ENCODE measurements at places on chromosomes 3 and 15.

GRCh38 chr3:158381262-158381868 is 189.6 kb upstream of the MLF1 start:
- DNase-seq = no peak

DNA sequence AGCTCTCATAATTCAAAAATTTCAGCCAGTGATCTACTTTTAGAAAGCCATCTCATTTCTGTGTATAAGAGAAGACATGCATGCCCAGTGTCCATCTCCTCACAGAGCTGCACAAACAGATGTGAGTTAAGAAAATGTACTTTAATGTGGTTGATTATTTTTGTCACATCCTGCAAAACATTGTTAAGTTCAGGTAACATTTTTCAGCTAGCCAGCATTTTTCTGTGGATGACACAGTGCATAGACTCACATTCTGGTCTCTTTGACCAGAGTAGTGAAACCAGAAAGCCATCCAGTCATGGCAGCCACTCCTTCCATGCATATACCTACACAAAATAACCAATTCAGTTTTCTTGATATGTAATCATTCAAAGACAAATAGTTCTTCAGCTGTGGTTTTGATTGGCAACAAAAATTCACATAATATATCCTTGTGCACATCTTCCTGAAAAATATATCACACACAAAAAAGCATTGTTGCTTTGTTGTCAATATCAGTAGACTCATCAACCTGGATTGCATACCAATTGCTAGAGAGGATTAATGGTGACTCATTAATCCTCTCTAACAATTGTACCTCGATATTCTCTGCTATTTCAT is 2.1 kb upstream of the PLSCR1 start:
- no peak for DNase-seq

GRCh38 chr15:42929306-42929848 is 8.8 kb upstream of the TTBK2 start:
- no peak for DNase-seq

DNA sequence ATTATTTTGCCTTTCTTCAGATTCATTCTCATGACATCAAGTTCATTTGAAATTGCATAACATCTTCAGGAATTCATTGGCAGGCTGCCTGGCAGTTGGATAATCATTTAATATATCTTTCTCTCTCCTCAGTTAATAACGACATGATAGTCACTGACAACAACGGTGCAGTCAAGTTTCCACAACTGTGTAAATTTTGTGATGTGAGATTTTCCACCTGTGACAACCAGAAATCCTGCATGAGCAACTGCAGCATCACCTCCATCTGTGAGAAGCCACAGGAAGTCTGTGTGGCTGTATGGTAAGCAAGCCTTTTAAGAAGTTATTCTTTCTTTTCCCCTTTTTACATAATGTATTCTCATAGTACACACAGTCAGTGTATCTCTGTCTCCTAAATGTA is 38.2 kb downstream of the TGFBR2 start:
- no peak for DNase-seq

GRCh38 chr3:107124885-107125284 is 252.4 kb upstream of the CCDC54 start:
- DNase-seq = no peak

GRCh38 chr15:33135355-33135781 is 59.1 kb downstream of the FMN1 start:
- DNase-seq = no peak

- DNase-seq = no peak
Observed at GRCh38 chr15:72722071-72722696, 36.2 kb downstream of the BBS4 start.

DNA sequence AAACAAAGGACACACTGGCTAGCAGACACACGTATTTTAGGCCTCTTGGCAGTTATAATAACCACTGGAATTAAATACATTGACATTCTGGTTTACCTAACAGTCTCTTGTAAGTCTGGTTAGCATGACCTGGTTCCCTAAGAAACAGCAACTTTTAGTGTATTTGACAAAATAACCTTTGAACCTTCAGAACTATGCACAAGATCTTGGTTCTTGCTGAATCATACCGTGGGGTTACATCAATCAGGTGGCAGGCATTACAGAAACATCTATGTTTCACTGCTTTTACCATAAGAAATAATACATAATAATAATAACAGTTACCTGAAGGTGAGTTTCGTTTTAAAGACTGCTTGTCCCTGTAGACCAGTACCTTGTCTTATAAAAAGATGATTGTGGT is 18.8 kb downstream of the LEO1 start:
- DNase-seq = no peak

DNA sequence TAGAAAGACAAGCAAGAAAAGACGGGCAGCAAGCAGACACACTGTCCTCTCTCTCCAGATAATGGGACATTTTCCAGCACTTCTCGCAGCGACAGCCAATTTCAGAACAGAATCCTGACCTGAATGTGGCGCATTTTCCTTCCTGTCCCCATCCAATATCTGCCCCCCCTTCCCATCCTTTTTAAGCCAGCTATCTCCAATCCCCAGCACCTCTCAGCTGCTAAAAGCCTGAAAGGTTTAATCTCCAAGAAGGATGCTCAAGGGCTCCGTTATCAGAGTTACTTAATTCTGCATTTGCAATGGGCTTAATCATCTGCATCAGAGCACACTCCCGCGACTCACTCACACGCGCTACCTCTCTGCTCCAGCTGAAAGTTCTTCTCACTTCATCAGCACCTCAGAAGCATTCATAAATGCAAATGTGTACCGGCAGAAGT is 50.5 kb downstream of the SRGAP3 start:
- DNase-seq = no peak

GRCh38 chr3:147141516-147142288 is 264.6 kb downstream of the ZIC4 start:
- no peak for DNase-seq

DNA sequence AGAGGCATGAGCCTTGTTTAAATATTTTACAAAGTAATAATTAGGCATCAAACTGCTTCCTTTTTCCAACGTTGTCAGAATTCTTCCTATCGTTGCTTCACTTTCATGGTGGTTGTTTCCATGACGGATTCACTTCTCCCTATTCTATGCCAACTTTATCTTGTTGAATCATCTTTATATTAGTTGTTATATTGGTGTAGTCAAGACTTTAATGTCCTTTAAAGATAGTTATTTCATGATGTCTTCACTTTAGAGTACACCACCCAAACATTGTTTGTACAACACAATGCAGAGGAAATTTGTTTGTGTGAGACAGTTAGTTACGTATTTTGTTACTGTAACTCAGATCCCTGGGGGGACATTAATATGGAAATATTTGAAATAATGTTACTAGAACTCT is 61.9 kb downstream of the CRYBG3 start:
- DNase-seq = no peak

GRCh38 chr3:156664831-156665178 is 9.6 kb upstream of the TIPARP start:
- no peak for DNase-seq

DNA sequence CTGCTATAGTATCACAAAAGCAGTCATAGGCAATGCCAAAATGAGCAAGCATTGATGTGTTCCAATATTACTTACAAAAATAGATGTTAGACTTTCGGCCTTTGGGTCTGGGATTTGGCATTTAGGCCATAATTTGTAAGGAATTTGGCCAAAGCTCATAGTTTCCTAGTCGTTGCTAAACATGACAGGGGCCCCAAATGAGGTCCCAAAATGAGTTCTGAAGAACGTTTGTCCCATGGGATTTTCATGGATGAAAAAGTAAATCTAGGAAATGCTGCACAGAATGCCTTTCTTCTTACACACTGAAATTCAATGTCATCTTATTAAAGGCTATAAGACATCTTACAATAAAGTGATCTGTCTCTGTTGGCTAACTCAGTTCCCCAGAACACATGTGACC is 456.0 kb downstream of the CNTN4 start:
- no peak for DNase-seq

DNA sequence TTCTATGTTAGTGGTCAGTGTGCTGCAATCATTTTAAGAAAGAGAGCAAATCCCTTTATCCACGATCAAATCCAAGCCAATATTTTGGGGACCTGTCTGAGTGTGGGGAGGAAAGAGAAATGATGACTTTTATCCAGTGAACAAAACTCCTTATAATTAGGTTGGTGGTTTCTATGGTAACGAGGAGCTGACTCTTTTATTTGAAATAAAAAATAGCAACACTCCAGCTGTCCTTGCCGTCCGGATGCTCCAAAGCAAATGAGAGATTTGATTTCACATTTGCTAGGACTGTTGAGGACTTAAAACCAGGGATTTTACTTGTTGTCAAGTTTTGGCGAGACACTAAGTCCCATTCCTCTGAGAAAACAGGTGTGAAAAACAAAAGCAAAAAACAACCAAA is 154.0 kb upstream of the PRICKLE2 start:
- no peak for DNase-seq

DNA sequence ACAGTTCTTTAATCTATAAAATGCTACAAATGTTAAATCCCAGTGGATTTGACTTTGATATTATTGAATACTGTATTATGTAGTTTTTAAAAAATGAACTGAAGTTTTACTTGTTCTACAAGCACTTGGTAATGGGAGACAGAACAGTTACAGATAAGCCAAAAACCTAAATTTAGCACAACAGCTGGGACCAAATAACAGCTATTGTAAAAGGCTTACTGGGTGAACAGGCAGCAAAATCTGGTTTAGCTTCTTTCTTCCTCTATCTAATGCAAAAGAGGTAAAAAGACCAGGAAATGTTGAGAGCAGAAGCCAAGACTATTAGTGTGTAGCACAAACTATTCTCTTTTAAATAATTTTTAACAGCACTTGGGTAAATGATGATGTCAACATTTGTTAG is 1.6 kb upstream of the ATOSA start:
- DNase-seq = no peak

DNA sequence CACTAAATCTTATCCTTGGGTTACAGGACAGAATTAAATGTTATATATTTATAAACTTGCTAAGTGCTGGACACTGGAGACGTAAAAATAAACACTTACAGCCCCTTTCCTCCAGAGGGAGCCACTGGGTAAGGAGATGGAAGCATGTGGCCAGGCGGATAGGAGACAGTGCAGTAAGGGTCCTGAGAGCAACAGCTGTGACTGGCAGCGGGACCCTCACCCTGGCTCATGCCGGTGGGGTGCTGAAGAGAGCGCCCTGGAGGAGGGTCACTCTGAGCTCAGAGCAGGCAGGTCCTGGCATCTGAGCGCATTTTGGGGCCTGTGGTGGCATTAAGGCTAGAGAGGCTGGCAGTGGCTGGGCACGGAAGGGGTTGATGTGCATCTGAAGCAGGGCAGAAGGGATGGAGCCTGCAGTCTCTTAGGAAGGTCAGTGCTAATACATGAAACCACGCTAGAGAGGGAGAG is 16.0 kb downstream of the SEC61A1 start:
- no peak for DNase-seq

DNA sequence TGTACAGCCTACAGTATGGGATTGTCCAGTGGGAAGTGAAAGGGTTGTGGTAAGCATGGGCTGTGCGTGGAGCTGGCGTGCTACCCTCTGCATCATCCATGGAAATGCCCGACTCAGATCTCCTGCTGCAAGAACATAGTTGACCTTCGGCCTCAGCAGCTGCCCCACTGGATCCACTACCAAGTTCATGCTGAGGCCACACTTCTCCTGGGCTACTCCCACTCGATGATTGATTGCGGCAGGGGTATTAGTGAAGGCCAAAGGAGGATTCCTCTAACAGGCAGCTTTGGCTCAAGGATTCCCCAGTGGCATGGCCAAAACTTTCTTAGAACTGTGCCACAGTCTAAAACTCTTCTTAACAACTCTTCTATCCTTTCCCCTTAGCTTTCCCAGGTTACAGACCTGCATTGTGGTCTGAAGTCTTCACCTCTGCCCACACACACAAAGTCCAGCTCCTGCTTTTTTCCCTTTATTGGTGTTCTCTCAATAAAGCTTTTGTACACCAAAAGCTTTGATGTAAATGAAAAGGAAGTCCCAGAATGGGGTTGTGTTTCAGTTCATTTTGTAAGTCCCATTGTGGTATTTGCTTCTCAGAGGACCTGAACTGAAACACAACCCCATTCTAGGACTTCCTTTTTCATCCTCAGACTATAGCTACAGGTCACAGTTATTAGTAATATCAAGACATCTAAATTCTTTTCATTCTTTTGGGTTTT is 4.9 kb upstream of the TBC1D5 start:
- no peak for DNase-seq

GRCh38 chr15:97502038-97502437 is 458.5 kb upstream of the ARRDC4 start:
- no peak for DNase-seq

GRCh38 chr3:31502803-31503221 is 29.9 kb upstream of the STT3B start:
- no peak for DNase-seq

GRCh38 chr3:47288966-47289910 is 6.5 kb downstream of the KLHL18 start:
- no peak for DNase-seq

DNA sequence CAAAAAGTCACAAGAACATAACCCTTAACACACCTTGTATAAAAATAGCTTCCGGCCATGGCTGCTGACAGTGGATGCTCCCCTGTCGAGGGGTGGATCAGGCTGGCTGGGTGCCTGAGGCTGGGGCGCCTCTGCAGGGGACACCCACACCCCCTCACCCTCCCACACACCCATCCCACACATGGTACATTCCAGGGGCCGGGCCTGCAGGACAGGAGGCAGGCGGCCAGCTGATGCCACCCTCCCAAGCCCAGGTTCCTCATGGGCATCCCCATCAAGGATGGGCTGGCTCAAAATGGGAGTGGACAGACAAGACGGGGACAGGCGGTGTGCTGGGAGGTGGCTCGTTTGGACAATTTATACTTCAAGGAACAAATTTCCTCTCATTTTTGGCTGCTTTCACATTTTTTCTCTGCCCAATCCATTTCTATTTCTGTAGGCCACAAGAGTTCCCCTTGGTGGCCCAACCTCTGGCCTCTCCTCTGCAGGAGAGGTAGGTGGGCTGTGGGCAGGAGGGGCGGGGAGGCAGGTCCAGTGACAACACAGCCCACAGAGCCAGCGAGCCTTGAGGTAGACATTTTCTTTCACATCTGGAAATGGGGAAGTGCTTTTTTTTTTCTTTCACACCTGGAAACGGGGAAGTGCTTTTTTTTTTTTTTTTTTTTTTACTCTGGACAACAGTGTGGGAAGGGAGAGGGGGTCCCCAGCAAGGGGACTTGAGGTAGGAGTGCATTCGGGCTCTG is 23.3 kb downstream of the RNU5B-1 start:
- no peak for DNase-seq

DNA sequence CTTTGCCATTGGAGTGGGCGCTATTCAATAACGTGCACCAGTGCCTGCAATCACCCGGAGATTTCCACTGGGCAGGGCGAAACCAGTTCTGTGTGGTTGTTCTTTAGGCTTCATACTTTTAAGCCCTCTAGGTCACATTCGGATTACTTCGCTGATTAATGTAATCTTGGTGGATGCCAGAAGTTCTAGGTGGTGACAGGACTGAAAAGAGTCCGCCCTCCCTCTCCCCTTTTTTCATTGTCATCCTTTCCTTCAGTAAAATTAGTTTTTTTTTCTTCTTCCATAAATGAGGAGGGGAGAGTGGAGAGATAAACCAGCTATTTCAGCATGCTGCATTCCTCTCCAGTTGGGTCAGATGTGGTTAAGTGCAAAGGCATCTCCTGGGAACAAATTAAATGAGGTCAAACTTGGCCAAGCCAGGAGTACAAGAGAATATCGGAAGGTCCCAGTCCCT is 2.3 kb upstream of the SLC2A2 start:
- DNase-seq = no peak

- no peak for DNase-seq
Observed at GRCh38 chr3:170572665-170573253, 13.1 kb downstream of the SLC7A14 start.

- no peak for DNase-seq
Observed at GRCh38 chr3:125318167-125318865, 56.8 kb downstream of the ZNF148 start.

- DNase-seq = no peak
Observed at GRCh38 chr3:29898171-29898965, 617.5 kb downstream of the RBMS3 start.
